ENCODE measurements at places on chromosomes 5 and 9.

GRCh38 chr9:75181750-75182149 lies 93.4 kb downstream of the OSTF1 start:
- DNase-seq: peak; percentile 5

GRCh38 chr5:136033848-136034247 lies 5.1 kb downstream of the TGFBI start:
- DNase-seq: no peak

DNA sequence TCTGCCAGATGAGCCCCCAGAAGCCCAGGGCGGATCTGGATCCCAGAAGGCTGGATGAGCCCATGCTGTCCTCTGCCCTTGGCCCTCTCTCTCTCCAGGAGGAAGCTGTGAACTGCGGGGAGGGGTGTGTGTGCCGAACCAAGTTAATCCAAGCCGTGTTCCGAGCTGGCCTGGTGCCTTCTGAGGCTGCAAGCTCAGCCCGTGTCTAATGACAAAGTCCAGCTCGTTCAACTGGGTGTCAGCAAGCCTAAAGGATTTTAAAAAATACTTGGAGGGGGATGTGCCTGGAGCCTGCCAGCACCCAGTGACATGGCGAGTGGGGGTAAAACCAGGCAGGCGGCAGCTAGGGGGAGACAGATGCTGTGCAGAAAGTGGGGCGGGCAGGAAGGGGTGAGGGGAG lies 8.0 kb downstream of the STC2 start:
- DNase-seq: no peak

DNA sequence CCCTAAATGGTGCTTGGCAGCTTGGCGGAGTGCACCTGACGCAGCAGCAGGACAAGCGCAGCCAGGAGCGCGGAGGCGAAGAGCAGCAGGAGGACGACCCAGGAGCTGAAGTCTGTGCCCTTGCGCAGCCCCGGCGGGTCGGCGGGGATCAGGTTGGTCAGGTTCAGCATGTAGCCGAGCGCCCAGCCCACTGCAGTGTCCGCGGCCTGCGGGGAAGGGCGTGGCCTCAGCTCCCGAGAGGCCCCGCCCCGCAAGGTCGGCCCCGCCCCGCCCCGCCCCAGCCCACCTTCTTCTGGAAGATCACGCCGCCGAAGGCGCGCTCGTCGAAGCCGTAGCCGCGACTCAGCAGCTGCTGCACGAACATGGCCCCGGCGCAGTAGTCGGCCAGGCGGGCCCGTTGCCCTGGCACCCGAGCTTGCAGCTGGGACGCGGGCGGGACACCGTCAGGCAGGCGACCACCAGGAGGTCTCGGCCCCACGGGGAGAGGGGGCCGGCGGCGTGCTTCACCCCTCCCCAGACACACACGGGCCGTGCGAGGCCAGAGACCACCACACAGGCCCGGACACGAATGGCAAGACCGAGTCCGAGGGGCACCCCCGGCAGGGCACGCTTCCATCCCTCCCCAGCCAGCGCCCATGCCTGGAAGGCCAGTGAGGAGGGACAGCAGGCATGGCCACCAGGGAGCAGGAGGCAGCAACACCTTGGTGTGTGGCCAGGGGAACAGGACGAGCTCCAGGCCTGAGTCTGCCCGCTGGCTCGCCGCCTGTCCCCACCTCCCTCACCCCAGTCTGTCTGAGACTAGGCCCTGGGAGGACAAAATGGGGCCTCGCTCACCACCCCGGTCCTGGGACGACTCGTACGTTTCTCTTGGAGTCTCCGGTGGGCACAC lies 2.9 kb upstream of the NPDC1 start:
- DNase-seq: no peak

DNA sequence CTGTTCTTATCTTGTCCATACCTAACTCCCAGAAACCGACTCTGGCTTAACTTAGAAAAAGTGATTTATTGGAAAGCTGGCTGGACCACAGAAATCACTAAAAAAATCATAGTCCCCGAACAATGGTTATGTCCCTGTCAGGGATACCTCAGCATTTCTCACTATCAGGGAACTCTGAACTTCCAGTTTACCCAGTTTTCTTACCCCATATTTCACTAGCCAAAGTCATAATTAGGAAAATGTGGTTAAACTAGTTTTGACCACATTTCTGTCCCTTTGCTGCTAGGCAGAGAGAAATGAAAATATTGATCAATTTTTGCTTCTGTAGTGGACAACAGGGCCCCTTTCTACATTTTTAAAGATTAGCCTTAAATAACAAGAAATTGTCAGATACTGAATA lies 38.2 kb downstream of the ST8SIA4 start:
- no peak for DNase-seq

Measured in inflammatory macrophage treated with lipopolysaccharide for 4 hours (primary cell).